ENCODE measurements at places on chromosomes 13 and 19. TPM values are rescaled to one million over a fixed set of nuclear protein-coding genes. Genes with fewer than 3 reads are reported as not detected.

The PAF1 gene
- 21.1 TPM for total RNA-seq

The SNRPD2 gene
- total RNA-seq, result 213 TPM

The IZUMO1 gene
- total RNA-seq, result 0.52 TPM

The CGB2 gene
- total RNA-seq, result not detected

- DNase-seq, result no peak
Observed at GRCh38 chr19:16416991-16417390, 54.8 kb downstream of the EPS15L1 start.

DNA sequence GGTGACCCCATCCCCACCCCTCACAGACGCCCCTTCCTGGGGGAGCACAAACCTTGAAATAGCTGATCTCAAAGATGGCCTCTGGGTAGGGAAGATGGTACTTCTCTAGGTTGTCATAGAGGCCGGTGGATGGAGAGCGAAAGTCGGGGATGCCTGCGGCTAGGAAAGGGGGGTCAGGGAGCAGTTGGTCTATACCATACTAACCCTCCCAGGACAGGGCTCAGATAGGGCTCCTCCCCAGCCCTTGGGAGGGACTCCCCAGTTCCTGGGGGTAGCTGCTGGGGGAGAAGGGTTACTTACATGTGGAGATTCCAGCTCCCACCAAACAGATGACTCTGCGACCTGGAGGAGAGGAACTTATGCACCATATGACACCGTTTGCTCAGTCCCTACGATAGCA lies 9.6 kb downstream of the SIRT2 start:
- no peak for DNase-seq

- no peak for DNase-seq
Observed at GRCh38 chr13:31950111-31950815, 81.3 kb upstream of the FRY start.

DNA sequence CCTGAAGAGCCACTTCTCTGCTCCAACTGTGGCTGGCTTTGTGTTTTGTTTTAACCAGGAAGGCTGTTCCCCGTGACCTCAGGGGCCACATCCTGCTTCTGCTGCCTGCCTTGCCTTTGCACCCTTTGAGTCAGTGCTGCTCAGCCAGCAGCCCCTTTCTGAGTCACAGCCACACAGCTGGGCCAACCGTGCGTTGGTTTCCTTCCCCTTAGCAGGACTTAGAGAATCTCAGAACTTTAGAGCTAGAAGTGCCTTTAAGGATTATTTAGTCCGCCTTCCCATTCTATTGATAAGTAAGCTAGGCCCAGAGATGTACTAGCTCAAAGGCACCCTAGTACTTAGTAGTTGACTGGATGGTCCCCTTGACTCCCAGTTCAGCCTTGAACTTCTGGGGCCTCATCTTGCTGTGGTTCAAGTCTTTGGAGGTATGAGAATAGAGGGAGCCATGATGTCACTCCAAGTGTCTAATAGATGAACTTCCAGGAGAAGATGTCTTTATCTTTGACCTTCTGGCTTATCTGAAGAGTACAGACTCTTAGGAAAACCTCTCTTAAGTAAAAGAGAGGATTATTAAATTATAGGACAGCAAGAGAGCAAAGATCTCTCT lies 8.0 kb downstream of the RGCC start:
- no peak for DNase-seq

DNA sequence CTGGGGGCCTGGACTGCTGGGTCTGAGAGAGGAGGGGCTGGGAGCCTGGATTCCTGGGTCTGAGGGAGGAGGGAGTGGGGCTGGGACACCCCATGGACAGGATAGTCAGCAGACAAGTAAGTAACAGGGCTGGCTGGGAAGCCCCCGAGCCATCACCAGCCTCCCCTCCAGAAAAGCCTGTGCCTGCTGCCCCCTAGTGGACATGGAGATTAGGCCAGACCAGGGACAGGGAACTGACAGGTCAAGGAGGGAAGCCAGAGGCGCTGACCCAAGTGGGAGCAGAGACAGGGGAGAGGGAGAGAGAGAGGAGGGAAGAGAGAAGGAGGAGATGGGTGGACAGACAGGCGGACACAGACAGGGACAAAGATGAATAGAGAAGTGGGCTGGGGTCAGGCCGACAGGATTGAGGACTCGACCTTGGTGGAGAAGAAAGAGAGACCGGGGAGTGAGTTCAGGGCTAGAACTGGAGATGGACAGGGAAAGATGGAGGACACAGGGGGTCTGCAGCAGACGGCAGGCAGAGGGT lies 6.7 kb upstream of the ERFL start:
- DNase-seq, result peak; percentile 62

DNA sequence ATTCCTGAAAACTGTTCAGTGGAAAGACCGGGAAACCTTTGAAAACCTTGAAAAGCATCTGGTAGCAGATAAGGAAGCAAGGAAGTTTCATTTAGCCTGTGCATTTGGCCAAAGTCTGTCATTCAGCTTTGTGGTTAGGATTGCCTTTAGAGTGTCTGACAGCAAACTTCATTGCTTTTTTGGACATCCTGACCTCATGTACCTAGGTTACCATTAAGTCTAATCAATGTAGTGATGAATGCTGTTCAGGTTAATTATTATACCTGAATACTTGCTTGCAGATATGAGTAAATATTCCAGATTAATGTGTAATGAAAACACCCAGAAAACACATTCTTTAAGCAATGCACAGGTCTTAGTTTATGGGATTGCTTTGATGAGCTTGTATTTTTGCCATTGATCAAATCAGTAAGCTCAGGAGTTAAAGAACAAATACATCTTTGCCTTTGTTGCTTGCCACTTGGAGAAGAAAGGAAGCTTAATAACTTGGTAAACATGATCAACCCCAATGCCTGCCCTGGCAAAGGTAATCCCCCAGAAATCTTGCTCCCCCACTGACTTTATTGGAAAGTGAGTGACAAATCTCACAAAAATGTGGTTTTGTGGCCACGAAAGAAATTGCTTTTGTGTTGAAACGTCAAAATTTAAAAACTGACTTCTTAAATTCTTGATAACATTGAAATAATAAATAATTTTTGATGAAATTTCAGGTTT lies 87.4 kb downstream of the SLC15A1 start:
- no peak for DNase-seq

DNA sequence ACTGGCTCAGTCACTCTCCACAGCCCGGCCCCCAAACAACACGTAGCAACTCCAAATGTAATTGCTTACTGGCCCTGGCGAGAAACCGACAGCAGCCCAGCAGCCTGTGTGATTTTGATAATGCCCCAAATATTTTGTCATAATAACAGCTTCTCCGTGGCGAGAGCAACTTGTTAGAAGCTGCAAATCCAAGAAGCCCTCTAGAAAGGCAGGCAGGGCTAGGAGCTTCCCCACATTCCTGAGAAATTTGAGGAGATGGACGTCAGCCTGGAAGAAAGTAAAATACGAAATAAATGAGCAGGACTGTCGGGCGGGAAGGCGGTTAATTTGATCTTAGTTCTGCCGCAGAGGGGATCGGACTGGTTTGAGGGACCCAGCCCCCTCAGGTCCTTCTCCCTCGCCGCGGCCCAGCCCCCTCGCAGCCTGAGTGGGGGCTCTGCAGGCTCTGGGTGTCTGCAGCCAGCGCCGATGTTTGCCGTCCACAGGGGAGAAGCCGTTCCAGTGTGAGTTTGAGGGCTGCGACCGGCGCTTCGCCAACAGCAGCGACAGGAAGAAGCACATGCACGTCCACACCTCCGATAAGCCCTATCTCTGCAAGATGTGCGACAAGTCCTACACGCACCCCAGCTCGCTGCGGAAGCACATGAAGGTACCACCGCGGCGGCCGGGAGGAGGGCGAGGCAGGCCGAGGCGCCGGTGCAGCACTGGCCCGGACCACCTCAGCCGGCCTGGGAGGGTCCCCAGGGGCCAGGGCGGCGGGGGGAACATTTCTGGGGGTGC lies 3.1 kb downstream of the ZIC2 start:
- DNase-seq, result no peak

GRCh38 chr19:2983351-2984214 lies 6.2 kb downstream of the TLE6 start:
- DNase-seq, result peak; percentile 31

DNA sequence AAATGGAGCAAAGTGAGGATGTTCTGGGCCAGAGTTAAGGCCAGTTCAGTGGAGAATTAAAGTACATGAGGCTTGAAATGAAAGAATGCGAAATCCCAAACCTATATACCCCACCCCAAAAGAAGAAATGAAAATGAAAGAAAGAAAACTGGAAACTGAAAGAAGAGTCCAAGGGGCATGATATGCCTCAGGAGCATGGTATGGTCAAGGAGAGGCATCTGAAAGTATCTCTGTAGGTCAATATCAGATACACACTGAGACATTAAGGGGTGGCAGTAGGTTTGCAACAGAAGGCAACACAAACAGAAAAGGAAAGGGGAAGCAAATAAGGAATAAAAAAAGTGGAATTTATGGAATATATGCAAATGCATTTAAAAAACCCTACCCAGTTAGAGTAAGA lies 166.5 kb downstream of the COG6 start:
- DNase-seq, result no peak

DNA sequence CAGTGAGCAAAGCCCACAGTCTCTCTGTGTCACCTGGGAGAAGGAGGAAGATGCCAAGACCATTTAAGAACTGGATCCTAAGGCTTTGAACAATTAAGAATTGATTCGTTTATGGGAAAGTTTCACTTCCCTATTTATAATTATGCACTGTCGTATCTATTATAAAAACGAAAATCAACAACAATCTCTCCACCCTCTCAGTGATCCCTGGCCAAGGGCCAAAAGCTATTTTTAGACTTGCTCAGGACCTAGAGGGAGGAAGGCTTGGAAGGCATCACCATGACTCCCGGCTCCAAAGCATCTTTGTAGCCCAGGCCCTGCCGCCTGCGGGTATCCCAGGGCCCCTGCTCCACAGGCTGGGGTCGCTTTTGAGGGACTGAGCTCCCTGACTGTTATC lies 1.3 kb downstream of the RHPN2 start:
- no peak for DNase-seq

GRCh38 chr19:31659897-31660210 lies 310.6 kb upstream of the TSHZ3 start:
- DNase-seq, result no peak

DNA sequence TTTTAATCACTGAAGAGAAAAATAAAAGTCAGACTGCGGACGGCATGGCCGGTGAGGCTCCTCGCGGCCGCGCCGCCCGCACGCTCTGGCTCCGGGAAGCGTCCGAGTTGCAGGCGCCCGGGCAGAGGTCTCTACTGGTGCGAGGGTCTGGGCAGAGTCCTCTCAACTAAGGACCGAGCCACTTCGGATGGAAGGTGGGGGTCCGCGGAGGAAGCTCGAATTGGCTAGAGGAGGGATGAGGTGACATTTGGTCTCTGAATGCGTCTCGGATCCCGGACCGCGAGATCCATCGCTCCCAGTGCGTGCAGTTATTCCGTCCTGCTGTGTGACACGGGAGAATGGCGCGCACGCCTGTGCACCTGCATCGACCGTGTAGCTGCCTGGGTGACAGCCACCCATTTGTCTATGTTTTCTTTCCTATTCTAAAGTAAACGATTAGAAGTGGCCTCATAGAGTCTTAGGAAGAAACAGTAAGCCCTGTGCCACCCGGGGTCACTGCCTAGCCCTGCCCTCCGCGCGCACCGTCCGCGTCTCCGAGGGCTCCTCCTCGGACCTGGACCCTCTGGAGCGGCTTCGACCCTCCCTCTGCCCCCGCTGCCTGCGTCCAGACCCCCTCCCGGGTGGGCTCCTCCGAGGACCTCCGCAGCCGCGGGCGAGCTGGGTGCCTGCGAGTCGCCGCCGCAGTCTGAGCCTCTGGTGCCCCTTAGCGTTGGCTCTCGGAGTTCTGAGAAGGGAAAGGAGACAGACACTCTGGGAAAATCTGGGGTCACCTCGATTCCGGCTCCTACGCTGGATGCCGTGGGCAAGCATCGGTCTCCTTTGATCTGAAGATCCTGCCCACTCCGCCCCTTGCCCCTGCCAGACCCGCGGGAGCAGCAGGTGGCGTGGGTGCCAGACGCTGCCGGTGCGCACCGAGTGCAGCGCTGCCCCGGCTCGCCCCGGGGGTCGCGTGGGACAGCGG lies 347.4 kb downstream of the LIG4 start:
- peak; percentile 65 for DNase-seq

DNA sequence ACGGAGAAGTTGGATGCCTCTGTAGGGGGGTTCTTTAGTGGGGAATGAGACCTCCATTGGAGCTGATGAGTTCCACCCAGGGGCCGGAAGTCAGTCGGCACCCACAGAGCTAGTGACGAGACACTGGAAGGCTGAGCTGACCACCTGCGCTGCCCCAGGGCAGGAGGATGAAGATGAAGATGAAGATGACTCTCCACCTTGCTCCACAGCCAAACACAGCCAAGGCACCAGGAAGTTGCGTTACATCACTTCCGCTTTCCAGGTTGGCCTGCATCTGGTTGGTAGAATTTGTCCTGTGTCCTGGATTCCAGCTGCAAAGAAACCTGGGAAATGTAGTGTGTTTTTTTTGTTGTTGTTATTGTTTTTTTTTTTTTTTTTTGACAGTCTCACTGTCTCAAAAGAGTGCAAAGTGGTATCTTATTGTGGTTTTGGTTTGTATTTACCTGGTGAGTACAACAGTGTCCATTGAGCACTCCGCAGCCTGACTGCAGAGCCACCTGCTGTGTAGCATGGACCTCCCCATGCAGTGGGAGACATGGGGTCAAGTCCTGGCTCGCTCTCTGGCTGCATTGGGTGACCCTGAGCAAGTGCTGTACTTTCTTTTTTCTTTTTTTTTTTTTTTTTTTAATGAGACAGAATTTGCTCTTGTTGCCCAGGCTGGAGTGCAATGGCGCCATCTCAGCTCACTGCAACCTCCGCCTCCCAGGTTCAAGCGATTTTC lies 1.9 kb downstream of the TBC1D17 start:
- DNase-seq, result no peak

GRCh38 chr13:76709851-76710250 lies 176.4 kb downstream of the KCTD12 start:
- DNase-seq, result no peak

DNA sequence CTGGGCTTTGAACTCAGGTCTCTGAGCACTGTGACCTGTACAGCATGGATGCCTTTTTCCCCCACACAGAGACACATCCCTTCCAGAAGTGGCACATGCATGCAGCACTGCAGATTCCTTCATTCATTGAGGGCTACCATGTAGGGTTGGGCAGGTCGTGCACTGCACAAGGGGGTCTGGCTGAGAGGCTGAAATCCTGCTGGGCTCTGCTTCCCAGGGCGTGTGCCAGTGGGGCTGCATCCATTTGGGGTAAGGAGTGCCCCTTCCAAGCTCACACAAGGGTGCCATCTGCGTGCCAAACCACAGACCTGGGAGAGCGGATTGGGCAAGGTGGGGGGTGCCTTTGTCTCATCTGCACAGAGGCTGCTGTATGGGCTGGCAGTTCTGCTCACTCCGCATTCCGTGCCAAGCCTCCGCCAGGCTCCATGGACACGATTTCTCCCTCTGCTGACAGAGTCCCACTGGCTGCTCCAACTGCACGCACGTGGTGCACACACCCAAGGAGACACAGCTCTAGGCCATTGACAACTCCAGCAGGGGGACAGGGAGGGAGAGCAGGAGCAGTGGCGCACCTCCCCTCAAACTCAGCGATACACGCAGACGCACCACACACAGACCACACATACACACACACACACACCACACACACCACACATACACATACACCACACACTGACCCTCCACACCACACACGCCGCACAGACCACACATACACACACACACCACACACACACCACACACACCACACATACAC lies 4.5 kb upstream of the SHISA7 start:
- DNase-seq, result peak; percentile 30
